ENCODE measurements at places on chromosomes 11 and 22.

- no peak for DNase-seq
These were observed 336.5 kb downstream of the TMEM135 start for GRCh38 chr11:87374038-87374807.

- DNase-seq: no peak
These were observed 50.5 kb upstream of the ZBED5 start for GRCh38 chr11:10908215-10908951.

DNA sequence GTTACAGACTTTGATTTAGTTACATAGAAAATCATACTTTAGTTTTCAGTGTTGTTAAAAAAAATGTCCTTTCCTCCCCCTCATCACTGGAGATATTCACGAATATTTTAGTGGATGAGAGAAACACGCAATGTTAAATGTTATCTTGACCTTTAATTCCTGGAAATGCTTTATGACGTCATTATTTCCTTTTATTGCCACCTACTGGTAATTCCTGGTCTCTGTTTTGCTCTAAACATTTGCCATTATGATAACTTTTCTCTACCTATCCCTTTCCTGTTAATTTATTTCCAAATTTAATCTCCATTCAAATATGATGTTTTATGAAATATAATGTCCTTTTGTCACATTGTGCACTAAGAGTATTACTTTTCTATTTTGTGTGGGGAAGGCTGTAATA, 770.6 kb downstream of the FAM181B start:
- no peak for DNase-seq

GRCh38 chr11:82756765-82757639, 23.3 kb upstream of the FAM181B start:
- peak; percentile 22 for DNase-seq

DNA sequence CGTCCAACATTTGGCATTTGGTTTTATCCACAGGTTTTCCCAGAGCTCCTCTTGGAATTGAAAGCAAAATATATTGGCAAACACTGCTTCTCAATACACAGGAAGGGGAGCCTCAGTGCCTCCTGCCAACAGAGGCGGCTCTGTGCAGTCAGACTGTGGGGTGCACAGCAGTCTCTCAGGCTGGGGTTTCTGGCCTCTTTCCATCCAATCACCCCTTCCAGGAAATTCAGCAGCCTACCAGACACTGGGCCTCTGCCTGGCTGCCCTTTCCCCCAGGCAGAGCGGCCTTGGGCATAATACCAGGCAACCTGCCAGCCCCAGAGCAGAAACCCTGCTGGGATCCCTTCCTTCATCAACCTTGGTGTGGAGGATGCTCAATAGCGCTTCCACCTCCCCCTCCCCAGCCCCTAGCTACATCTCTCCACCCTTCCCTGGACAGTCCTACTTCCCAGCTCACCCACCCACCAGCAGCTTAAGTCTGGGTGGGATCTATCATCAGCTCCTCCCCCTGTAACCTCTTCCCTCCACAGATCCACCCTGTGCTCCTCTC, 17.8 kb upstream of the RAPSN start:
- DNase-seq: no peak

GRCh38 chr11:103851166-103851651, 185.2 kb upstream of the DDI1 start:
- no peak for DNase-seq

GRCh38 chr22:45211848-45212247, 28.8 kb downstream of the KIAA0930 start:
- no peak for DNase-seq

GRCh38 chr11:23021287-23021863, 161.1 kb upstream of the CCDC179 start:
- DNase-seq: no peak

- DNase-seq: no peak
These were observed 62.5 kb downstream of the MACROD1 start for GRCh38 chr11:64103277-64103985.

DNA sequence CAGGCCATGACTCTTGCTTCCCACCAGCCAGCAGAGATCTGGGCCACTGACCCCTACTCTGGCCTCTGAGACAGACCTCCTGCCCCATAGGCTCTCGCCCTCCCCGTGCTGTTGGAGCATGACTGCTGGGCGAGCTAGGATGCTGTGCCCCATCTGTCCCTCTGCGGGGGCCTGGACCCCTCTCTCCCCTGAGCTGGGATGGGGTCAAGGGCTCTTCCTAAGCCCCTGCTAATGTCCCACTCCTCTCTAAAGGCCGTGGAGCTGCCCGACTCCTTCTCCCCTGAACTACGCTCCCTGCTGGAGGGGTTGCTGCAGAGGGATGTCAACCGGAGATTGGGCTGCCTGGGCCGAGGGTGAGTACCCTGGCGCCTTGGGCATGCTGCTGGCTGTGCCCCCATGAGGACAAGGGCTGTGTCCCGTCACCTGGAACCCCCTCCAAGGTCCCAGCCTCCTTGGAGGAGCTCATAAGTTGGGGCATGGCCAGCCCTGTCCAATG, 6.2 kb upstream of the ANKRD13D start:
- DNase-seq: no peak

DNA sequence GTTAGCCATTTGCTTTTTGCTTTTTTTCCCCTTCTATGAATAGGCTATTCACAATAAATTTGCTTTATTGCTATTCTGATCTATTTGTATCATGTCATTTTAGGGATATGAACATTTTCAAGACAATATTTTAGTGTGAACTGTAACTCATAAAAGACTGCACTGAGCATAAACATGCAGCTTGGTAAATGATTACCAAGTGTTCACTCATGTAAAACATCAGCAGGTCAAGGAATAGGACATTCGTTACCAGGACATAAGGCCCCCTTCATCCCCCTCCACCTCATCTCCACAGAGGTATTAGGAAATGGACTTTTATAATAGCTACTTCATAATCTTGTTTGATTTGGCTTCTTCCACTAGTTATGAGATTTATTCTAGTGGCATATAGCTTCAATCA, 12.4 kb downstream of the NLRP14 start:
- no peak for DNase-seq

DNA sequence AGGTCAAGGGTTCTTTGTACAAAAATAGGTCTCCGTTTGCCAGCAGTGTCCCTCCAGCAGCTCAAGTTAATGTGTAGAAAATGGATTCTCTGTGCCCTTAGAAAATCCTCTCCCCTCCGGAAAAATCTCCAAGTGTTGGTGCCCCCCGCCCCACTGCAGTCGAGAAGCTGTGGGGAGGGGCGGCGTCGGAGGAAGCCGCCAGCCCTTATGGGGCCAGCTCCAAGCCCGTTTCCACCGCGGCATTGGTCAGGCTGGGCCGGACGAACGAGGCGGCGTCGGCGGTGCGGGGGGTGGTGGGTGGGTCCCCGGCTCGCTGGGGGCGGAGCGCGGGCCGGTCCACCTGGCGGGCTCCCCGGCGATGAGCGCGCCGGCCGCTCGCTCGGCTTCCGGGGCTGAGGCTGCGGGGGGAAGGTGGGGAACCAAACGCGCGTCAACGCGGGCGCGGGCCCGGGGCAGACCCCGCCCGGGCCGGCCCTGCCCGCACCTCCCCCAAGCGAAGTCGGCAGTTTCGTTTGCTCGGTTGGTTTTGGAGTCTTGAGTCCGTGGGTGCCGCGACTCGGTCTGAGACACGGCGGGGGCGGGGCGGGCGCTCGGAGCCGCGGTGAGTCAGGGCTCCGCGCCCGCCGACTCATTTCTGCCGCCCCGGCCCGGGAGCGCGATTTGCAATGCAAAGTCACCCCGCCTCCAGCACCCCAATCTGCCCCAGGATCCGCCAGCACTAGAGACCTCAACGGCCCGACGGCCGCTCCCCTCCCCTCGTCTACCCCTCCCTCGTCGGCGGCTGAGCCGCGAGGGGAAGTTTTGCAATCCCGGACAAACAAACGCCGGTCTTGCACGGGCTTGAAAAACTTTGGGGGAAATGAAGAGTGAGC, 1.4 kb downstream of the ASCL2 start:
- peak; percentile 57 for DNase-seq

GRCh38 chr22:28172892-28173670, 254.0 kb upstream of the PITPNB start:
- DNase-seq: no peak

GRCh38 chr11:2911088-2911784, 18.0 kb downstream of the PHLDA2 start:
- no peak for DNase-seq

DNA sequence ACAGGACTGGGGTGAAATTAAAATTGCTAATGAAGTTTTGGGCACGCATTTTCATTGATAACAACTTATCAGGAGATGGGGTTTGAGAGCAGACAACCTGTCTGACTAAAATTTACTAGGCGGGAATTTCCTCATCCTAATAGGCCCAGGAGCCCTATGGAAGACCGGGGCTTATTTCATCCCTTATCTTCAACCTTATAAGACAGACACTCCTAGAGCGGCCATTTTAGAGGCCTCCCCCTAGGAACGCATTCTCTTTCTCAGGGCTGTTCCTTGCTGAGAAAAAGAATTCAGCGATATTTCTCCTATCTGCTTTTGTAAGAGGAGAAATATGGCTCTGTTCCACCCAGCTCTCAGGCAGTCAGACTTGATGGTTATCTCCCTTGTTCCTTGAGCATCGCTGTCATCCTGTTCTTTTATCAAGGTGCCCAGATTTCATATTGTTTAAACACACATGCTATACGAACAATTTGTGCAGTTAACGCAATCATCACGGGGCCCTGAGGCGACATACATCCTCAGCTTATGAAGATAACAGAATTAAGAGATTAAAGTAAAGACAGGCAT, 39.3 kb upstream of the ZC3H12C start:
- DNase-seq: no peak

DNA sequence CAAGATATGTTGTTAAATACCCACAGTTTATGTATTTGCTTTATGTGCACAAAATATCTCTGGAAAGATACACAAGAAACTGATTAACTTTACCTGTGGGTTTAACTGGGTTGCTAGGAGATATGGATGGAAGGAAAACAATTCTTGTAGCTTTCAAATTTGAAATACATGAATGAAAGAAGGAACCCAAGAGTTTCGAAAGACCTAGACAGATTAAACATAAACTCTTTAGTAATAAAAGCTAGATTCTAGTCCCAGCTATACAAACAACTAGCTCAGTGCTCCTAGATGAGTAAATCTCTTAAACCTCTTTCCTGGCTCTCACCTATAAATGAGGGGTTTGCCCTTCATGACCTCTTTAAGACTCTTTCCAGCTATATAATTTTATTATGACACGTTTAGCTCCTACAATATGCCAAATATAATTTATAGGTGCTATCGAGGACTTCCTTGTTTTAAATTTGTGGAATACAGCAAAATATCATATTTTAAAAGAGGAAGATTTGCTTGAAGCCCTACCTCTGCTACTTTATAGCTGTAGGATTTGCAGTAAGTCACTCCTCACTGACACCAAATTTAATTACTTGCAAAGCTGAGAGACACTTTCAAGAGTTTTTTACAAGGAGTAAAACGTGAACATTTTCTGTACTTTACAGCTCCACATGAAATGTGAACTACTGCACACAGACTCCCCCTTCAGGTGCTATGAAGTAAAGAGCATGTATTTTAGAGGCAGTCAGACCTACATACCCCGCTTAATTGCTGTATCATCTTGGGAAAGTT, 50.7 kb downstream of the RRAS2 start:
- peak; percentile 54 for DNase-seq

- DNase-seq: peak; percentile 59
These were observed 159.3 kb upstream of the GRK3 start for GRCh38 chr22:25404928-25405816.

DNA sequence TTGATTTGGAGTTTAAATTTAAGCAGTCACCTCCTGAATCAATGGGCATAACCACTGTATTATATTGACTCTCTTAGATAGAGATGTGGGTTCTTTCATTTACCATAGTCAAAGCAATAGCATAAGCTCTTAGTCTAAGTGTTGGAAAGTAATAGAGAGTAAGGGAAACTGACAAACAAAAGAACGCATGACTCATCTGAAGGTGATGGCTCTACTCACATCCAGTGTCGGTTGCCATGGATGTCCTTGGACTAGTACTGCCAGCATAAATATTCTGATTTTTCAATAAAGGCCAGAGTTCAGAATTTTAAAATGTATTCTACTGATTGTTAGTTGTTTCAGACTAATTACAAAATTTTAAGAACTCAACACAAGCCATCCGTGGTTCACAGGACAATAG, 444.9 kb upstream of the DDI1 start:
- no peak for DNase-seq

DNA sequence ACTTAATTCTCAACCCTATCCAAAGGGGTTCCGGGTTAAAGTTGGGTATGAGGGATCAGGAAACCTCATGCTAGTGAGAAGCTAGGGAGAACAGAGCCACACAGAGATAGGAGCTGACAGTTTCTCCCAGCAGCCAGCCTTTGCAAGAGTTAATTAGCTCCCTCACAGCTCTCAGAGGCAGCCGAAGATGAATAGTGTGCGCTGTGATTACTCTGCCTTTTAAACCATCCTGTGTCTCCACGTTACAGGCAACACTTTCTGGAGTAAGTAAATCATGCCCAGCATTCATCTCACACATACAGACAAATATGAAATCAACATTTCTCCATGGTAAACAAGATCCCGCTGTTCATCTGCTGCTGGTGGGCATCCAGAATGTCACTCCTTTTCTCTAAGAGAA, 429.6 kb downstream of the INSC start:
- DNase-seq: no peak

DNA sequence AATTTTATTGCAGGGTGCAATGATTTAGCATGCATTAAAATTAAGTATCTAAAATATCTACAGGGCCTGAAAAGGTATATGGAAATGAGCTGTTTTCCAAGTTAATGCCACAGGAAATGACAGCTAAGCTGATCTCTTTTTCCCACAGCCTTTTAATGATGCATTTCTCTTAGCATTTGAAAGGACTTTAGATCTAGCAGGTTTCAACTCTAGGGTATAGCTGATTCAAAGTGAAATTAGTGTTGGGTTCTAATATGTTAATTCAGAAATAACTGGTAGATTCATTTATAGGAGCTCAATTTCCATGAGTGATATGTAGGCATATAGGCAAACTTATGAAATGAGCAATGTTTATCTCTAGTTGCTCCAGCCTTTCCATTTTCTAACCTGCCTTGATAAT, 274.2 kb downstream of the CASP12 start:
- no peak for DNase-seq

DNA sequence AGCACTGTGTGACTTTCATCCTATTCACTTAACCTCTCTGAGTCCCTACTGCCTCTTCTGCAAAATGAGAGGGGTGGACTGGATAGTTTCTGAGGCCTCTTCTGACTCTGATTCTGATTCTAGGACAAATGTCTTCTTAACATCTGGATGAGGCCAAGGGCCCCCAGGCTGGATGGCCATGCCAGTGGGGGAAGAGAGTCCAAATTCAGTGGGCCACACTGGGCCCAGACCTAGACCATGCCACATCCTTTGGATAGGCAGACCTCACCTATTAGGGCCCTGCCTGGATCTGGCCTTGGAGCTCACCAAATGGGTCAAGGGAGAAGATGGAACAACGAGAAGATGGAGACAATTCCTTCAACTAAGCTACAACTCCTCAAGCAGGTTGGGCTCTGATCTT, 24.6 kb downstream of the NRXN2 start:
- DNase-seq: no peak

GRCh38 chr11:134662629-134663360, 250.8 kb upstream of the B3GAT1 start:
- no peak for DNase-seq

DNA sequence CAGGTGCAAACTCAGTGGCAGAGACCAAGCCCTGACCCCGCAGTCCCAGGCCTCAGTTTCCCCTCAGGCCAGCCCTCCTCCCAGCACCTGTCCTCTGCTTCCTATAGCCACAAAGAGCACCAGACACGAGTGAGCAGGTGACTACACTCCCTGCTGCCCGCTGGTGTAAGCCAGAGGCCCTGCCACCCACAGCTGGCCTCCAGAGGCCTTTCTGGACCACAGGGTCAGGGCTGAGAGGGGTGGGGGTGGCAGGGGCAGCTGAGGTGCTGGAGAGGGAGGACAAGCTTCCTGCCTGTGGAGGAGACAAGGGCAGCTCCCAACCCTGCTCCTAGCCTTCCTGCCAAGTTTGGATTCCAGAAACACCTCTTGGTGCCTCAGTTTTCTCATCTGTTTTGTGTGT, 31.3 kb upstream of the WNT7B start:
- no peak for DNase-seq

Data from CD4-positive, alpha-beta T cell (primary cell).